Mucosa of descending colon (tissue), 3 donors: ENCODE measurements at places on chromosomes 2 and 18.

- DNase-seq = no peak
These were observed 9.5 kb upstream of the SMAD7 start for GRCh38 chr18:48959921-48960920.

DNA sequence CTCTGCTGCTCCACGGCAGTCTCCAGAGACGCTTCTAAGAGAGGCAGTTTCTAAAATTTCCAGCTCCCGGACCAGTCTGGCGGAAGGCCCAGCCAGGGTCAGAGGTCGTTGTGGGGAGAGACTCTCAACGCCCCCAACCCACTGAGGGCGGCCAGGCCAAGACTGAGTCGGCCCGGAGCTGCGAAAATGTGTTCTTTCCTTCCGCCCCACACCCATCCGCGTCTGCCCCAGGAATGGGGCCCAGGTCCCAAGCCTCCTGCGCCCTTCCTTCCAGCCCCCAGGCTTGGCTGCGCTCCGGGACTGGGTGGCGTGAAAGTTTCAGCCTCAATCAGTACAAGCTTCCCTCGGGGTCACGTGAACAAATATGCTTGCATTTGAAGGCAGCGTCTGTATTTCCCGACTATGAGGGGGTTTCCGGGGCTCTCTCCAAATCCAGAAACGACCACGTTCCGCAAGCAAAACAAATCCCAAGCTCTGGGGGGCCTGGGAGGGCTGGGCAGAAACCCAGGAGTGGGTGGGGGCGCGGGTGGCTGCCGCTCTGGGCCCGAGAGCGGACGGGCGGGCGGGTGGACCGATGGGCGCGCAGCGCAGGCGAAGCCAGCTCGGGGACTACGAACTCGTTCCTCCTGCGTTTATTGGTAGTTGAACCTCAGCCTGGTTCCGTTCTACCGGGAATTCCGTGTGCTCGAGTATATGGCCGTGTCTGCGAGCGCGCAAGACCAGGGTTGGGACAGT is 3.3 kb downstream of the HOXD3 start:
- no peak for DNase-seq

DNA sequence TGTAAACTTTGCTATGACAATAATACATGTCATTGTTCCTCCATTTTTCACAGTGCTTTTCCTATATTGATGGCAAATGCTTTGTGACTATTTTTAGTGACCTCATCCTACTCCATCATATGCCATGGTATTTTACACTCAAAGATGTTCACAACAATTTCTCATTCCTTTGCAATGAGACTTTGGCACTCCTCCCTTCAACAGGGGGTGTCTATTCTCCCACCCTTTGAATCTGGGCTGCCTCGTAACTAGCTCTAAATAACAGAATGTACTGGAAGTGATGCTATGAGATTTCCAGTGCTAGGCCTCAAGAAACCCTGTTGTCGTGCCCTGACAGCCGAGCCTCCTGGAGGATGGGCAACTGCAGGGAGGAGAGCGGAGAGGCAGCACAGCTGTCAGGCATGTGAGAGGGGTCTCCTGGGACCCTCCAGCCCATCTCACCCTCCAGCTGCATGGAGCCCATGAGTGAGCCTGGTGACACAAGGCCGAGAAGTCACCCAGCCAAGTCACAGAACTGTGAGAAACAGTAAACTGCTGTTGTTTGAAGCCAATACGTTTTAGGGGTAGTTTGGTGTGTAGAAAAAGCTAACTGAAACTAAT is 103.1 kb upstream of the APCDD1 start:
- DNase-seq = no peak

- no peak for DNase-seq
These were observed 95.3 kb downstream of the EVA1A start for GRCh38 chr2:75465317-75465984.

- no peak for DNase-seq
These were observed 134.7 kb downstream of the MCFD2 start for GRCh38 chr2:46780801-46781445.

- DNase-seq = no peak
These were observed 15.5 kb upstream of the CACNB4 start for GRCh38 chr2:152114366-152114765.

- DNase-seq = no peak
These were observed 276.3 kb downstream of the RND3 start for GRCh38 chr2:150211164-150211631.

- DNase-seq = no peak
These were observed 179.6 kb downstream of the BARD1 start for GRCh38 chr2:214629875-214630274.

DNA sequence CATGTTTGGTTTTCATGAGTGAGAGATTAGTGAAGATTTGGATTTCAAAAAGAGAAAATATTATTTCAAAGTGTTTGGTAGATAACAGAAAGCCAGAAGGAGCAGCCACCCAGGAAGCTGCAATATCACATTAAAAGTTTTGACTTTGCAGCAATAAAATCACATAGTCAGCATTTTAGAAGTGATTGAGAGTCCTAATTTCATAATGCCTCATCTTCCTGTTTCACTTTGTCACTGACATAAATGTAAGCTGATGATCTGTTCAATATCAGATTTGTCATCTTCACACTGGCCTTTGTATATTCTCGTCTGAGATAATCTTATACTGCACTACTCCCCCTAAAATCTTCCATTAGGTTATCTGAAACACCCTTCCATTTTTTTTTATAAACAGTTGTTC is 690.5 kb downstream of the ADCYAP1 start:
- no peak for DNase-seq

GRCh38 chr2:200689115-200689514 is 103.3 kb downstream of the AOX1 start:
- no peak for DNase-seq
